NCI-H1417 treated with DMSO at 0.1 percent for 48 hours (cell line): ENCODE measurements at places on chromosomes 13 and 19.

- DNase-seq = no peak
These were observed 211.3 kb downstream of the RBM26 start for GRCh38 chr13:79194727-79195126.

DNA sequence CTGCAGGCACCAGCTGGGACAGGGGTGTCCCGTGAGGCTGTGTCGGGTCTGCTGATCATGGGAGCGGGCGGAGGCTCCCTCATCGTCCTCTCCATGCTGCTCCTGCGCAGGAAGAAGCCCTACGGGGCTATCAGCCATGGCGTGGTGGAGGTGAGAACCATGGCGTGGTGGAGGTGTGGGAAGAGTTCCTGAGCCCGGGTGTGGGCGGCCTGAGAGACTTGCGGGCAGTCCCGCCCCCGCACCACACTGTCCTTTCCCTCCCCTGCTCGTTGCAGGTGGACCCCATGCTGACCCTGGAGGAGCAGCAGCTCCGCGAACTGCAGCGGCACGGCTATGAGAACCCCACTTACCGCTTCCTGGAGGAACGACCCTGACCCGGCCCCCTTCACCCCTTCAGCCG lies 10.7 kb downstream of the APLP1 start:
- DNase-seq = no peak

DNA sequence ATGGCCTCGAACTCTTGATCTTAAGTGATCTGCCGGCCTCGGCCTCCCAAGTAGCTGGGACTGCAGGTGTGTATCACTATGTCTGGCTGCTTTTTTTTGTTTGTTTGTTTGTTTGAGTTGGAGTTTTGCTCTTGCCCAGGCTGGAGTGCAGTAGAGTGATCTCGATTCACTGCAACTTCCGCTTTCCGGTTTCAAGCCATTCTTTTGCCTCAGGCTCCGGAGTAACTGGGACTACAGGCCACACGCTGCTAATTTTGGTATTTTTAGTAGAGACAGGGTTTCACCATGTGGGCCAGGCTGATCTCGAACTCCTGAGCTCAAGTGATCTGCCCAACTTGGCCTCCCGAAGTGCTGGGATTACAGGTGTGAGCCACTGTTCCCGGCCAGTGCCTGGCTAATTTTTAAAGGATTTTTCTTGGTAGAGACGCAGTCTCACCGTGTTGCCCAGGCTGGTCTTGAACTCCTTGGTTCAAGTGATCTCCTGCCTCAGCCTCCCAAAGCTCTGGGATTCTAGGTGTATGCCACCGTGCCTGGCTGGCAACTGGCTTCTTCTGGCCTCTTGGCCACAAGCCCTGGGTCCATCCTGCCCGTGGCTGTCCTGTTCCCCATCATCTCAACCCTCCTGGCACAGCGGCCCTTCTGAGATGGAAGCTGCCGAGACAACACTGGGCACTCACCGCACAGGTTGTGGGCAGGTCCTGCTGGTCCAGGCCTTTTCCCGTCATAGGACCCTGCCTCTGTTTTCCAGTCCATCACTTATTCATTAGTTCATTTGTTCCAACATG lies 11.5 kb downstream of the TECR start:
- no peak for DNase-seq

DNA sequence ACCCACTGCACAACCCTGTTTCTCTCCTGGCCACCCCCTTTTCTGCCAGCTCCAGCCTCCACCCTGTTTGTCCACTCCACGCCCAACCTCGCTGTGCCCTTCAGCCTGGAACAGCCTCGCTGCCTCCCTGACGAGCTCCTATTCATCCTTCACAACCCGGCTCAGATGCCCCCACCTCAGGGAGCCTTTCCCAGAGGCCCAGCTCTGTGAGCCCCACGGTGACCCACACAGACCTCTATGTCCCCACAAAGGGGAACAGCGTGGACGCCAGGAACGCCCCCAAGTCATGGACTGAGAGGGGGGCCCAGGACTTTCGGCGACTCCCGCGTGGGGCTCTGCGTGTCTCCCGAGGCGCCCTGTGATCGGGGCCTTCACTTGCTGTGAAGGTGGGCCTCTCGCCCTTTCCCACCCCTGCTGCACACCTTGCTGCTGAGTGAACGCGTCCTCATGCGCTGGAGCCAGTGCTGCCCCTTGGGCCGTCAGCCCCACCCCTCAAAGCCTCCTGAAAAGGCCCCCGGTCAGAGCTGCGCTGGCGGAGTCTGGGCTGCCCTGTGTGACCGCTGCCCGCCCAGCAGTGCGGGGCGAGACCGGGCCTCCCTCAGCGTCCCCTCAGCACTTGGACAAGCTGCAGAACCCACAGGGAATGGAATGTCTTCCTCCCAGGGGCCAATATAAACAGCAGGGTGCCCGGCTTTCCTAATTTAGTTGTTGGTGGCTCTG lies 40.0 kb downstream of the ADPRHL1 start:
- DNase-seq = no peak

- DNase-seq = no peak
These were observed 61.9 kb upstream of the DOCK9 start for GRCh38 chr13:99039718-99040280.

DNA sequence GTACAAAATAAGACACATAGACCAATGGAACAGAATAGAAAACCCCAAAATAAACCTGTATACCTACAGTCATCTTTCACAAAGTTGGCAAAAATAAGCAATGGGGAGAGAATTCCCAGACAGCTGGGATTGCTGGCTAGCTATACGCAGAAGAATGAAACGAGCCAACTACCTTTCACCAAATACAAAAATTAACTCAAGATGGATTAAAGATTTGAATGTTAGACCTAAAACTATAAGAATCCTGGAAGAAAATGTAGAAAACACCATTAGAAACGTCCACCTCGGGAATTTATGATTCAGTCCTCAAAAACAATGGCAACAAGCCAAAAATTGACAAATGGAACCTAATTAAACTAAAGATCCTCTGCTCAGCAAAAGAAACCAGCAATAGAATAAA lies 408.1 kb upstream of the SLITRK1 start:
- DNase-seq = no peak

GRCh38 chr19:29547981-29548380 lies 22.2 kb downstream of the VSTM2B start:
- no peak for DNase-seq

GRCh38 chr19:804419-805165 lies 7.3 kb downstream of the PTBP1 start:
- no peak for DNase-seq

- DNase-seq = no peak
These were observed 855.1 kb downstream of the SLITRK5 start for GRCh38 chr13:88526186-88526852.

GRCh38 chr19:53873773-53874605 lies 6.3 kb downstream of the MYADM start:
- no peak for DNase-seq

DNA sequence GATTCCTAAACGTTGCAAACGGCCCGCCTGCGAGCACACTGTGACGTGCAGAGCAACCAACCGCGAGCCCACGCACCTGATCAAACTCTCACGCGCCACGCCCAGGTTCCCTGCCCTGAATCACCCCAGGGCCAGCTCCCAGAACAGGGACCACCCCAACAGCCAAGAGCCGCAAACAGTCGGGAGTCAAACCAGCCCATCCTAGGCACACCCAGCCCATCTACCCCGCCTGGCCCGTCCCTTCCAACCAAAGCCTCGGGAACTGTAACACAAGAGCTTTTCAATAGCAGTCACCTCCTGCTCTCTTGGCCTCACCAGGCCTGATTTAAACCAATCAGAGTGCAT lies 8.9 kb downstream of the PIP5K1C start:
- DNase-seq = no peak

DNA sequence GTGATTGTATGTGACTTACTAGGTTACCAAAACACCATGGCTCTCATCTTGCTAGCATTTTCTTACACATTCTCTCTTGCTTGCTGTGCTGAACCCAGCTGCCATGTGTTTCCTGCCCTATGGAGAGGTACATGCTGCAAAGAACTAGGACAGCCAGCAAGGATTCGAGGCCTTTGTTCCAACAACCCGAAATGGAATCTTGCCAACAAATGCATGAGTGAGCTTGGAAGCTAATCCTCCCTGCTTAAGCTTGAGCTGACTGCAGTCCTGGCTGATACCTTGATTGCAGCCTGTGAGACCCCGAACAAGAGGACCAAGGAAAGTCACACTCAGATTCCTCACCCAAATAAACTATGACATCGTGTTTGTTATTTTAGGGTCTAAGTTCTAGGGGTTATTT lies 651.2 kb downstream of the SLITRK6 start:
- no peak for DNase-seq

DNA sequence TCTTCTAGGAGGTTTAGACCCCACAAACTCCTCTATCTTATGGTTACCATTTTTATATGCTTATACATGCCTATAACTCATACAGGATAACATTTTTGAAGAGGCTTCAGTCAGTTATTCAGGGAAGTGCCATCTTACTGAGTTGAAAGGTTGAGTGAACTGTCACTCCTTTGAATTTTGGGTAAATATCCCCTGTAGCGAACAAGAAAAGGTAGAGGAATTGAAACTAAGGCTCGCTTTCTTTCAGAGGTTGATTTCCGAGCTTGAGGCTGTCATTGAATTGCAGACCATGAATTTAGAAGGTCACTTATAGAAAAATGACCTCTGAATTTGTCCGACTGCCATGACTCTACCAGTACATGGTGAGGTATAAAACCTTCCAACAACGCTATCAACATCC lies 35.1 kb downstream of the MICU2 start:
- no peak for DNase-seq

- no peak for DNase-seq
These were observed 2.1 kb downstream of the NECTIN2 start for GRCh38 chr19:44848036-44848811.

DNA sequence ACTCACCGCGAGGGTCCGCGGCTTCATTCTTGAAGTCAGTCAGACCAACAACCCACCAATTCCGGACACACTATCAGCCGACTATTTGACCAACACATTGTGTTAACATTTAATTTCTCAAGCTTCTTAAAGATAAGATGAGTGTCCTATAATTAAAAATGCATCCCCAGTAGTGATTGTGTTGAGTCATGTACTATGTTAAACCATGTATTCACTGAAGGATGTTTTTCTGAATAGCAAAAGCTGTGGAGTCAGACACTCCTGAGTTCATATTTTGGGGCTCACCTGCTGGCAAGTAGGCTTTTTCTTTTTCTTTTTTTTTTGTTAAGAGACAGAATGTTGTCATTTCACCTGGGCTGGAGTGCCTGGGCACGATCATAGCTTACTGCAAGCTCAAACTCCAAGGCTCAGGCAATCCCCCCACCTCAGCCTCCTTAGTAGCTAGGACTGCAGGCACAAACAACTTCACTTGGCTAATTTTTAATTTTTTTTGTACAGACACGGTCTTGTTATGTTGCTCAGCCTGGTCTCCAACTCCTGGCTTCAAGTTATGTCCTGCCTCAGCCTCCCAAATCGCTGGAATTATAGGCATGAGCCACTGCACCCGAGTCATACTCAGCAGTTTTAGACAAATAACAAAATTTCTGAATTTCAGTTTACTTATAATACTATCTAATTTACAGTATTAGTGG lies 606.9 kb downstream of the PCDH9 start:
- DNase-seq = no peak

GRCh38 chr13:79404985-79405384 lies 1.1 kb downstream of the RBM26 start:
- no peak for DNase-seq

DNA sequence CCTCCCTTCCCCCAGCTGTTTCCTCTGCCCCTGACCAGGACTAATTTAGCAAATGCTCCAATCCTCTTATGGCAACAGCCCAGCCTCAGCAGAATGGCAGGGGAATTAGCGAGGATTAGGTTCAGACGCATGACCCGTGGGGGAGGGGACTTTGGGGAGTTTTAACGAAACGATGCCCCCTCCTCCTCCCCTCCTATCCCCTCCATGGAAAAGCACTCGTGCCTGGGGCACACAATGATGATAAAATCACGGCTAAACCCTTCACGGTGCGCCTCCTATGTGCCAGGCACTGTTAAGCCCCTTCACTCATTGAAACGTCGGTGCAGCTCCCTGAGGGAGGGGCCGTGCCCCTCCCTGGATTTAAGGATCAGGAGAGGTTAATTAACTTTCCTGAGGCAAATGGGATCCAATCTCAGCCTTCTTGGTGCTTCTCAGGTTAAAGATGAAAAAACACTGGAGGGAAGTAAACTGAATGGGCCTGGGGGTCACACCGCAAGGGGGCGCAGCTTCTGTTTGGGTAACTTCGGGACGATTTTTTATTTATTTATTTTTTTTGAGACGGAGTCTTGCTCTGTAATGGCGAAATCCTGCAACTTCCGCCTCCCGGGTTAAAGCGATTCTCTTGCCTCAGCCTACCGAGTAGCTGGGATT lies 10.1 kb upstream of the TPRX2 start:
- DNase-seq = no peak

GRCh38 chr13:103246581-103247200 lies 180.5 kb upstream of the SLC10A2 start:
- DNase-seq = no peak

DNA sequence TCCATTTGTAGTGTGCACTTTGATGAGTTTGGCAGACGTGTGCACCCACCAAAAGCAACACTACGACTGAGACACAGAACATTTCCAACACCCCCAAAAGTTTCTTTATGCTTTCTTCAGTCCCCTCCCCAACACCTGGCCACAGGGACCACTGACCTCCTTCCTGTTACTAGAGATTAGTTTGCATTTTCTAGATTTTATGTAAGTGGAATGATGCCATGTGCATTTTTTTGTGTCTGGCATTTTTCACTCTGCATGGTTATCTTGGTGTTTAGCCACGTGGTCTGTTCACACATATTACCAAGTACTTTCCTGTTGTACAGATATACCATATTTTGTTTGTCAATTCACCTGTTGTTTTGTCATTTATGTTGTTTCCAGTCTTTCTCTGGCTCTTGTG lies 44.6 kb upstream of the URI1 start:
- no peak for DNase-seq

- DNase-seq = no peak
These were observed 431.2 kb downstream of the KCTD12 start for GRCh38 chr13:76454991-76455390.

DNA sequence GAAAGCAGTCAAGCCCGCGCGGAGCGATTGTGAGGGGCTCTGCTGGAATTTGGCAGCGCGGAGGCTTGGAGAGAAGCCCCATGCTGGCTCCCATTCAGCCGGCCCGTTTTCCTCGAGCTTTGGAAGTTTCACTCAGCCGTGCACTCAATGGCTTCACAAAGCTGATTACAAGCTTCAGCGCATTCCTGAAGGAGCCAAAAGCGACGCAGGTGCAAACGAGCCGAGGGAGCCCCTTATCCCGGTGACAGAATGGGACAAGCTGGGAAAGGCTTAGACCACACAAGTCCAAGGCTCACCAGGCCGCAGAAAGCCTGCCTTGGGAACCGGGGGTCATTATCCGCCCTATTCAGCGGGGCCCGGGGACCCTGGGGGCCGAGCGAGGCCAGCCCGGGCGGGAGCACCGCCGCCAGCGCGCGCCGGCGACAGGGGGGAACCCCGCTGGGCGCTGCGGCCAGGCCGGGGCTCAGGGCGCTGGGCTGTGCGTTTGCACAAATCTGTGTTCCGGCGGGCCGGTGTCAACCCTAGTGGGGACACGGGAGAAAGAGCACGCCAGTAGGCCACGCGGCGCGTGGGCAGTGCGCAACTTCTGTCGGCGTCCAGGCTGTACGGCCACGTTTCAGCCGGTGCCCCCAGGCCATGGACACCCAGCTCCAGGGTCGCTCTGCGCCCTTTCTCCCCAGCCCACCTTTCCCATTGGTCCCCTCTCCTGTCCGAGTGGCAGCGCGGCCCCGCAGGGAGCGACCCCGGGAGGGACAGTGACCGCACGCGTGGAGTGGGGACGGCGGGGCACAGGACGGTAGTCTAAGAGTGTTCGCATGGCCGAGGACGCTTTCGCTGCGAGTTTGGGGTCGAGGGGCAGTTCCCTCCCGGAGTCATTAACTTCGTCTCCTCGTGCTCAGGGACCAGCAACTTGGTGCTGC lies 37.3 kb downstream of the SOX1 start:
- DNase-seq = no peak

- no peak for DNase-seq
These were observed 1.1 kb upstream of the LMTK3 start for GRCh38 chr19:48512504-48513288.
